Esophagus muscularis mucosa (tissue), 4 donors: ENCODE measurements at places on chromosomes 13 and 19.

- no peaks in the 10 kb centered on the region for H3K36me3 ChIP-seq
- no peak overlapping the region for H3K27ac ChIP-seq
- H3K27me3 ChIP-seq: no peaks in the 10 kb centered on the region
- no peaks in the 10 kb centered on the region for H3K4me1 ChIP-seq
These were observed 116.5 kb downstream of the RBM26 start for GRCh38 chr13:79289571-79289970.

GRCh38 chr19:19447536-19448237 lies 42.2 kb downstream of the GATAD2A start:
- no peak for DNase-seq
- no peak overlapping the region for H3K4me3 ChIP-seq
- no peak overlapping the region for H3K27ac ChIP-seq
- peaks cover 34% of the 10 kb centered on the region for H3K4me1 ChIP-seq

DNA sequence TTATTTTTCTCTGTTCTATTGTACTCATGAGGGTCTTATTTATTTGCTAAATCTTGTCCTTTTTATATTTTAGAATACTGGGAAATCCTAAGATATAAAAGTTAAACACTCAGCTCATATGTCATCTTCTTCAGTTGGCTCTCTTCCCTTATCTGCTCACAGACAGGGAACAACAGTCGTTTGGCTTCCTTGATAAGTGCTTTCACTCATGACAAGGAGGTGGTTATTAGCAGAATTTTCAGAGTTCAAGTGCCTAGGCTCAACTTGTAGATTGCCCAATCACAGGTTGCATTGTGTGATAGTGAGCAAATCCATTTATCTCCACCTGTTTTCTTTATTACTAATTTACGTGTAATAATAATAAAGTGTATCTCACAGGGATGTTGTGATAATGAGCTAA lies 620.3 kb upstream of the PCDH20 start:
- DNase-seq: no peak
- no peak overlapping the region for H3K4me3 ChIP-seq
- no peaks in the 10 kb centered on the region for H3K4me1 ChIP-seq

DNA sequence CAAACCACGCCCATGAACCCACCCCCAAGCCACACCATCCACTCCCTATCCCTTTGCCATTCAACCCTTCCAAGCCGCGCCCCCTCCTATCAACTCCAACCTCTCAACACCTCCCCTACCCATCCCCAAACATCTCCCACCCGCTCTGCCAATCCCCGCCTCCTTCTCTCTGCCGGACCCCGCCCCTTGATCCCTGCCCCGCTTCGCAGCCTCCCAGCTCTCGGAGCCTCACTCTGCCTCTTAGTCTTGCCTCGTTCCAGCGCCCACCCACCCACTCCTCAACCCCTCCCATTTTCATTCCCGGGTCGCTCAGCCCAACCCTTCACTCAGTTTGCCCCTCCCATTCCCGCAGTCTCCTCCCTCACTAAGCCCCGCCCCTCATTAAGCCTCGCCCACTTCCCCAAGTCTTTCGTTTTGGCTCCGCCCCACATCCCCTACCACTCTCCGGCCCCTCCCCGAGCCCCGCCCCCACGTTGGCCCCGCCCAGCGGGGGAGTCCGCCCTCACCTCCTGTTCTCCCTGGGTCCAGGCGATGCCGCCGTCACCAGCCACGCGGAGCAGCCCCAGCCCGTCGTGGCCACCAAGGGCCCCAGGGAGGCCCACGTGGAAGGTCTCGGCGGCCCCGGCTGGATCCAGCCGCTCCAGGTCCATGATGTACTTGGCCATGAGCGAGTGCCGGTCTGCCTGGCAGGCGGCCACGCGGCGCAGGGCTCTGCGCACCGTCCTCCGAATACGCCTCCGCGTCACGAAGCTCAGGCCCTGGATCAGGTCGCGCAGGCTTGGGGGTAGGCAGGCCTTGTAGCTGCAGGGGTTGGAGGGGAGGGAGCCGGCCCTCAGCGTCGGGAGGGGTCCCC lies 5.7 kb downstream of the JAK3 start:
- H3K4me1 ChIP-seq: no peaks in the 10 kb centered on the region
- peaks cover 12% of the 10 kb centered on the region for H3K27me3 ChIP-seq
- DNase-seq: no peak
- peak overlapping the region; percentile 13 for H3K27ac ChIP-seq
- peak overlapping the region; percentile 32 for H3K4me3 ChIP-seq

GRCh38 chr13:102191951-102192502 lies 209.8 kb downstream of the FGF14 start:
- no peaks in the 10 kb centered on the region for H3K27me3 ChIP-seq
- DNase-seq: no peak
- H3K36me3 ChIP-seq: no peaks in the 10 kb centered on the region
- no peak overlapping the region for H3K27ac ChIP-seq
- H3K4me1 ChIP-seq: no peaks in the 10 kb centered on the region

GRCh38 chr19:6378041-6378440 lies 2.3 kb upstream of the PSPN start:
- no peaks in the 10 kb centered on the region for H3K27me3 ChIP-seq
- DNase-seq: no peak
- H3K4me3 ChIP-seq: no peak overlapping the region
- peaks cover 56% of the 10 kb centered on the region for H3K4me1 ChIP-seq

DNA sequence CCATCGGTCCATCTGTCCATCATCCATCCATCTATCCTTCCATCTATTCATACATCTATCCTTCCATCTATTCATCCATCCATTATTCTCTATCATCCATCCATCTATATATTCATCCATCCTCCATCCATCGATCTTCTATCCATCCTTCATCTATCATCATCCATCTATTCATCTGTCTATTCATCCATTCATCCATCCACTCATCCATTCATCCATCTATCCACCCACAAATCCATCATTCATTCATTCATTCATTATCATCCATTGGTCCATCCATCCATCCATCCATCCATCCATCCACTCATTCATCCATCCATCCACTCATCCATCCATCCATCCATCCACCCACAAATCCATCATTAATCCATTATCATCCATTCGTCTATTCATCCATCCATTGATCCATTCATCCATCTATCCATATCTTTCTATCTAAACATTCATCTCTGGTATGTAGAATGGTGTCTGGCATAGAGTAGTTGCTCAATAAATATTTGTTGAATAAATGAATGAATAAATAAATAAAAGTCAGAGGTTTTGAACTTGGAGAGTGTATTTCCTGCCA lies 36.6 kb downstream of the ZNF536 start:
- no peak for DNase-seq
- H3K27ac ChIP-seq: no peak overlapping the region
- H3K4me3 ChIP-seq: no peak overlapping the region
- H3K27me3 ChIP-seq: peaks cover 17% of the 10 kb centered on the region
- H3K4me1 ChIP-seq: no peaks in the 10 kb centered on the region

- no peaks in the 10 kb centered on the region for H3K27me3 ChIP-seq
- no peak overlapping the region for H3K27ac ChIP-seq
- peaks cover 24% of the 10 kb centered on the region for H3K4me1 ChIP-seq
- peak overlapping the region; percentile 56 for H3K4me3 ChIP-seq
- no peak for DNase-seq
These were observed 30.4 kb downstream of the TPT1 start for GRCh38 chr13:45310341-45311131.

DNA sequence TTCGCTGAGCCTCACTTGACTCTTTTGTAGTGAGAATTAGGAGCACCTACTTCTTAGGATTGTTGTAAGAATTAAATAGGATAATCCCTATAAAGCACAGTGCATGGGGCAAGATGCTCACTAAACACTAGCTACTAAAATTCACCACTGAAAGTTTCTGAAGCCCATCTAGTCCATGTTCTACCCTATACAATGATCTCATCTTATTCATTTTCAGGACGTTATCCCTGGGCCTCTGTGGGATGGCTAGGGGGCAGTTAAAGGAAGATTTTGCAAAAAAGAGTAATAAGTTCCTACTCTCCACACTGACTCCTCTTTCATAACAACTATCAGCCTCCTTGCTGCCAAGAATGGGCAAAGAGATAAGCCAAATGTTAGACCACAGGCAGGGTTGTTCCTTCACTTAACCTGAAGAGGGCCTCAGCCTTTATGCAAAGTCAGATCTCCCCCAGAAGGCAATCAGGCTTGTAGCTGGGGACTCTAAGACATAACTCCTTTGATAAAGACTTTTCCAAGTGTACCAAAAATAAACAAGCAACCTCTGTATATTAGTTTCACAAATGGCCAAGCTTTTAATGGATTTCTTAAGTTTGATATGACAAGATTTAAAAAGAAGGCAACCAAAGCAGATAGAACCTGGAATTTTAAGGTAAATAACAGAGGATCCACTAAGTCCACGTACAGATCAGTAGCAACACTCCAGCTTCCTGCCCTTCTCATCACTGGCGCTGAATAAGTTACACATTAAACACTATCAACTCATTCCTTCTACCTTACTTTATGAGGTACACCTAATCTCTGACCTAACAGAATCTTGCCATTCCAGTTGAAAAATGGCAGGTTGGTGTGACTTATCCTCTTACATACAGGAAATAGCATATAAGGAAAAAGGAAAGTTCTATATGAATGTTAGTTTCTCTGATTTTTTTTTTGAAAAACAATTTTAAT lies 44.4 kb downstream of the ELF1 start:
- no peak overlapping the region for H3K27ac ChIP-seq
- no peak for DNase-seq
- H3K4me3 ChIP-seq: no peak overlapping the region
- H3K36me3 ChIP-seq: no peaks in the 10 kb centered on the region
- H3K4me1 ChIP-seq: peaks cover 62% of the 10 kb centered on the region
- H3K27me3 ChIP-seq: no peaks in the 10 kb centered on the region
